ENCODE measurements at places on chromosomes 7 and 10.

DNA sequence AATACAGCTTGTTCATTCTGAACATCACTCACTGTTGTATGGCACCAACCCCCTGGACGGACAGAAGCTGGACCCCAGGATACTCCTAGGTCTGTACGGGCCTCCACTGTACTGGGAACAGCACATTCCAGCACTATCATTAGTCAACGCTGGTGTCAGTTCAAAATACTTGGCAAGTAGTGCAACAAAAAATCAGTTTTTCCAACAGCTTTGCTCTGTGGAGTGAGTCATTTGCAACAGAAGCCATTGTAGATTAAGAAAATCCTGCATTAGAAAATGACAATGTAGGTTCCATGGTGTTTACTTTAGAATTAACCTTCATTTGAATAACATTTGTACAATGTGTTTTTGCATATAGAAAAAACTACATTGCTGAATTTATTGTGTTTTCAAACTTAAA is 266.6 kb downstream of the HDAC9 start:
- no peak for DNase-seq

DNA sequence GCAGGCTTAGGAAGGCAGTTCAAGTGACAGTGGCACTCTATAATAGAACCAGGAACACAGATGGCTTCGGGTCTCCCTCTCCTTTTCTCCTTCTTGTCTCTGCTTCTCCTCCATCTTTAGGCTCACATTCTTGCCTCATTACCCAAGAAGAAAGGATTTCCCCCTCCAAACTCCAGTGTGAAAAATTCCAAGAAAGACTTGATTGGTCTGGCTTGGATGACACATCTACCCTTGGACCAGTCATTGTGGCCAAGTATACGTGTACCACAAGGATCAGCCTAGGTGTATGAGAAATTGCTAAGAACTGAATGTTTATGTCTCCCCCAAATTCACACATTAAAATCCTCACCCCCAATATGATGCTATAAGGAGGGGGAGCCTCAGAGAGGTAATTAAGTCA is 53.9 kb downstream of the PRTFDC1 start:
- DNase-seq: no peak

GRCh38 chr7:148850564-148850963 is 33.5 kb downstream of the EZH2 start:
- DNase-seq: no peak

- DNase-seq: no peak
These were observed 3.6 kb upstream of the HTR5A start for GRCh38 chr7:155066417-155066950.

GRCh38 chr7:23593706-23594105 is 3.5 kb upstream of the CCDC126 start:
- no peak for DNase-seq

- no peak for DNase-seq
These were observed 36.9 kb downstream of the FRMPD2 start for GRCh38 chr10:48237259-48238250.

All from activated T-helper 9 cell treated with anti-CD3 and anti-CD28 coated beads, Interleukin-2, amount 50 U/mL, for 16 hours (primary cell).